ENCODE measurements at places on chromosomes 12 and 14. TPM values are rescaled to one million over a fixed set of nuclear protein-coding genes. Genes with fewer than 3 reads are reported as not detected.
A peak's percentile ranks its signal among the peaks of the same experiment; 100 is the strongest.

Gene RNASE7
- not detected for total RNA-seq

GRCh38 chr12:104676636-104677035 is 219.9 kb downstream of the CHST11 start:
- DNase-seq: no peak

- DNase-seq: no peak
Observed at GRCh38 chr14:68177728-68178127, 358.1 kb downstream of the RAD51B start.

DNA sequence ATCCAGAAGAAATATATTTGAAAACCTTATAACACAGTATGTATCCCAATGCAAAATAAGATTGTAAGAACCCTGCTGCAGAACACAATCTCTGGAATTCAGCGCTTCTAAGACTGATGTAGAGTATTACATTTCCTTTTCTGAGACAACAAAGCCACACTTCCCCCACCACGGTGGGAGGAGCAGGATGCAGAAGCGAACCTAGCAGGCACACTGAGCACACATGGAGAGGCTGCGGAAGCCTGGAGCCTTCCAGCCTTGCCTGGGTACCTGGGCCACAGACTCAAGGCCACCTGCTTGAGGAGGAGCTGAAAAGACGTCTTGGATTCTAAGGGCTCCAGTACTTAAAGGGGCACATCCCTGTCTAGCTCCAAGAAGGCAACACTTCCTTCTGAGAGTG is 46.4 kb downstream of the TCHP start:
- DNase-seq: no peak

- no peak for DNase-seq
Observed at GRCh38 chr12:116000252-116000651, 277.2 kb downstream of the MED13L start.

GRCh38 chr12:68868043-68868790 is 60.2 kb downstream of the MDM2 start:
- DNase-seq: no peak

DNA sequence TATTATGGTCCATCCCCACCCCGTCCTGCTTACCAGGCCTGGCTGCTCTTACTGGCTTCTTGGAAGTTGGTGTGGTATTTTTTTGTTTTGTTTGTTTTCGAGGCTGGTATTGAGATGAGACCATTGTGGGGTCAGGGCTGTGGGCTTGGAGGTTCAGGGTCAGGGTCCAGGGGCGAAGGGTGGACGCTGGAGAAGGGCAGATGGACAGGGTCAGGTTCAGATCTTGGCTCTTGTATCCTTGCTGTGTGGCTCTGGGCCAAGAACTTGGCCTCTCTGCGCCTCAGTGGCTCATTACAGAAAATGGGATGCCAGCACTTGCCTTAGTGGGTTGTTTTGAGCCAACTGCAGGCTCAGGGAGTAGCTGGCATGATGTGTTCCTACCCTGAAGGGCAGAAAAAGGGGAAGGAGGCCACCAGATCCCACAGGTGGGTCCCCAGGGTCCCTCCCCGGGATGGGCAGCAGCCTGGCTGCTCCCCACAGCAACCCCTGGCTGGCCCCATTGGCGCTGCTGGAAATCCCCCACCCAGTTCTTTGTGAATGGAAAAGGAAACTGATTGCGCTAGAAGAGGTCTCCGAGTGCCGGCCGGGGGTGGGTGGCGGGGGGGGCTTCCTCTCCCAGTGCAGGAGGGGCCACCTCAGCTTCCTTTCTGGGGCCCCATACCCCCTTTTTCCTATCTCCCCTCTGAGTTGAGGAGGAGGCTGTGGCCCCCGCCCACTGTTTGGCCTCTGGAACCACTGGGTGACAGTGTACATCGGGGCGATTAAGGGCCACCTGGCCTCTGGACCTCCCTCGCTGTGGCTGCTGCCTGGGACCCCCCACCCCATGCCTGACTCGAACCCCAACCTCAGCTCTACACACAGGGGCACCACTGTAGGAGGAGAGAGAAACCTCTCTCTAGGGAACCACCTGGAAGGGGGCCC is 25.0 kb downstream of the SH2B3 start:
- no peak for DNase-seq

Gene CLEC1A
- not detected for total RNA-seq

- DNase-seq: no peak
Observed at GRCh38 chr12:118513611-118514010, 137.3 kb downstream of the SUDS3 start.

GRCh38 chr14:89428546-89429198 is 11.6 kb upstream of the FOXN3 start:
- DNase-seq: no peak

Gene RPL10L
- not detected for total RNA-seq

- DNase-seq: no peak
Observed at GRCh38 chr12:56042843-56043242, 1.1 kb downstream of the RPS26 start.

GRCh38 chr12:130489293-130489692 is 151.6 kb downstream of the PIWIL1 start:
- no peak for DNase-seq

Gene RD3L
- total RNA-seq: not detected

- peak; percentile 93 for DNase-seq
Observed at GRCh38 chr14:64720131-64720576, 15.9 kb downstream of the PLEKHG3 start.

DNA sequence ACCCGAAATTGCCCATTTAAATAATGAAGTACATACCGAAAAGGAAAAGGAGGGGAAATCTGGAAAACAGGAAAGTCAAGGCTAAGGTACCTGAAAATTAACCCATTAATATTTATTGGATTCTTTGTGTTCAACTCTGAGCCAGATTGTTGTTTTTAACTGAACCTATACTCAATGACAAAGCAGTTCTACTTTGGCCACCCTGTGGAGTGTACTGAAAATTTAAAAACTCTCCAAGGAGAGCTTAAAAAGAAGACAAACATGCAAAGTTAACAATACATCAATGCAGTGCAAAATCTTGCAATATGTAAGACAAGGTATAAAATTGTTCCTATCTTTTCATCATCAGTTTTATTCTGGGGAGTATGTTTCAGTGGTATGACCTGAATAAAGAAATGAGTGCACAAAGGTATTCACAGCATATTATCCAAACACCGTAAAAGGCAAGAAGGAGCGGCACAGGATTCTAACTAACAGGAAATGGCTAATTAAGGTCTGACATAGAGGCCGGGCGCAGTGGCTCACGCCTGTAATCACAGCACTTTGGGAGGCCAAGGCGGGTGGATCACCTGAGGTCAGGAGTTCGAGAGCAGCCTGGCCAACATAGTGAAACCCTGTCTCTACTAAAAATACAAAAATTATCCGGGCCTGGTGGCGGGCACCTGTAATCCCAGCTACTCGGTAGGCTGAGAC is 1.7 kb downstream of the USP44 start:
- DNase-seq: no peak

Gene MIP
- total RNA-seq: 0.79 TPM
